Vagina (tissue), 2 donors: ENCODE measurements at places on chromosomes 13 and 19. TPM values are rescaled to one million over a fixed set of nuclear protein-coding genes. Genes with fewer than 3 reads are reported as not detected.

ZNF880 gene
- total RNA-seq, result 15.2 TPM

- DNase-seq, result no peak
These were observed 687.4 kb downstream of the DIAPH3 start for GRCh38 chr13:59476366-59476765.

ZIM2 gene
- 0.74 TPM for total RNA-seq

CASP14 gene
- 34.6 TPM for total RNA-seq

DNA sequence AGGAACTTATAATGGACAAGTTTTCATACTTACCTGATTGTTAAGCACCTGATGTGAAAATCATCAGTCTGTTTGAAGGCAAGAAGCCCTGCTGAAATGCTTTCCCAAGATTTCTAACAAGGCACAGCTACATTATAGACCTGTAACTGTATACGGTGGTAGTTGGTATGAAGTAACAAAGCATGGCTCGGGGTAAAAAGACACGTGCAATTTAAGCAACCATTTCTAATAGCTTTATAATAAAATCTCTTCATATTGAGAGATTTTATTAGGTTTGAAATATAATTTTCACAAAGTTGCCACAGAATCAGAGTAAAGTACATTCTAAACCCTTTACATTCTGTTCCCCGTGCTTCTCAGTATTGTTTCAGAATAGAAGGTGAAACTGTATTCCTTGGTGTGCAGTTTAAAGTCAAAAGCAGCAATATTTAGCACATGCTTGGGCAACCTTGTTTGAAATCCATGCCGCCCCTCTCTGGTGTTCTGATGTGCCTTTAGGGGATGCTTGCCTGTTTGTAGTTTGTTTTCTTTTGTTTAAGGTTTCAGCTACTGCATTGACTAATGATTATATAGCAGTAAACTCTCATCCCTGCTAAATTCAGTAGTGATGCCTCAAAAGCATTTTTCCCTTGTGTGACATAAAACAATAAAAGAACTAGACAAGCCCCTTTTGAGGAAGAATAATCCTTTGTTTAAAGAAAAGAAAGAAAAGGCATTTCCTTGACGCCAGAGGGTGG lies 125.2 kb upstream of the OBI1 start:
- no peak for DNase-seq

HSPB6 gene
- total RNA-seq, result 238 TPM

DNA sequence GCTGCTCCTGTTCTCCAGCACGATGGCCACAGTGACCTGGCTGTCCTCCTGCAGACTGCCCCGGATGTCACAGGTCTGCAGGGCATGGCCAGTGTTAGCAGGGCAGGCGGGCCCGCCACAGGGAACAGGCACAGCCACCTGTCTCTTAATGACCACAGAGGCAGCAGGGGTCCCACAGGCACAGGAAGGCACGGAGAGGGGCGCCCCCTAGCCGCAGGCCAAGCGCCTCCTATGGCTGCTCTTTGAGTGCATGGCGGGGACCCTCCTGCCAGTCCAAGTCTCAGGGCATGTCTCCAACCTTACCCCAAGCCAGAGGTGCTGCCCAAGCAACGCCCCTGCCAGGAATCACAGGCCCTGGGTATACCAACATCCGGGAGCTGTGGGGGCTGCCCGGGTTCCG lies 14.1 kb downstream of the IZUMO4 start:
- no peak for DNase-seq

ZNF699 gene
- 11.0 TPM for total RNA-seq

DNA sequence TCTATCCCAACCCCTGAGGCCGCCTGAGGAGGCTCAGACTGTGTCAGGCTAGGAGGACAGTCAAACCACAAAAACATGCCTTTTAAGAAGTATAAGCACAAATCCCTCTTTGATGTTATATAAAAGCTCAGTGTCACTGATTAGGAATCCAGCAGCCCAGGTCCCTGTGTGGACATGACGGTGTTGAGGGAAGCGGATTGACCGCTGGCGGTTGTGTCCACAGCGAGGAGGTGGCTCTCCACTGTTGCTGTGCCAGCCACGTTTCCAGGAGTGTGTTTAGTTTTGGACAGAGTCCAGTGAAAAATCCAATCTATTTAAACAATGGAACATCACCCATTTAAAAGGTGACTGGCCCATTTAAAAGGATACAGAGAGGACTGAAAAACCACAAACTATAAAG lies 7.5 kb upstream of the GJA3 start:
- DNase-seq, result no peak

GRCh38 chr13:83065108-83065507 lies 817.2 kb downstream of the SLITRK1 start:
- DNase-seq, result no peak

ZNF350 gene
- total RNA-seq, result 8.6 TPM

GPR12 gene
- total RNA-seq, result not detected

LGALS7B gene
- 760 TPM for total RNA-seq

DNA sequence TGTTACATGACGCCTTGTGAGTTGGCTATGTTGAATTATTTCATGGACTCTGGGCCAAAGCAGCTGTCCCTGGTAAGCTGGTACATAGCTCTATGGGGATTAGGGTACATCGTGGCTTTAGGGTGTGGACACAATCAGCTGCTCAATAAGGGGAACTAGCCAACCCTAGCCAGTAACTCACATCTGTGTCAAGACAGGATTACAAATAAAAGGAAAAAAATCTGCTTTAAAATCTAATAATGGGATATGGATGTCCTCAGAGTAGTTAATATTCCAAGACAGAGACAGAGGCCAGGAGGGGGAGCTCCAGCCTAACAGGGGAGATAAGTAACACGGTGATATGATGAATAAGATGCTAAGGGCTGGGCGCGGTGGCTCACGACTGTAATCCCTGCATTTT lies 21.1 kb upstream of the ZNF766 start:
- no peak for DNase-seq

ANGPTL8 gene
- total RNA-seq, result not detected

- no peak for DNase-seq
These were observed 60.6 kb downstream of the MBNL2 start for GRCh38 chr13:97282705-97283104.

DNA sequence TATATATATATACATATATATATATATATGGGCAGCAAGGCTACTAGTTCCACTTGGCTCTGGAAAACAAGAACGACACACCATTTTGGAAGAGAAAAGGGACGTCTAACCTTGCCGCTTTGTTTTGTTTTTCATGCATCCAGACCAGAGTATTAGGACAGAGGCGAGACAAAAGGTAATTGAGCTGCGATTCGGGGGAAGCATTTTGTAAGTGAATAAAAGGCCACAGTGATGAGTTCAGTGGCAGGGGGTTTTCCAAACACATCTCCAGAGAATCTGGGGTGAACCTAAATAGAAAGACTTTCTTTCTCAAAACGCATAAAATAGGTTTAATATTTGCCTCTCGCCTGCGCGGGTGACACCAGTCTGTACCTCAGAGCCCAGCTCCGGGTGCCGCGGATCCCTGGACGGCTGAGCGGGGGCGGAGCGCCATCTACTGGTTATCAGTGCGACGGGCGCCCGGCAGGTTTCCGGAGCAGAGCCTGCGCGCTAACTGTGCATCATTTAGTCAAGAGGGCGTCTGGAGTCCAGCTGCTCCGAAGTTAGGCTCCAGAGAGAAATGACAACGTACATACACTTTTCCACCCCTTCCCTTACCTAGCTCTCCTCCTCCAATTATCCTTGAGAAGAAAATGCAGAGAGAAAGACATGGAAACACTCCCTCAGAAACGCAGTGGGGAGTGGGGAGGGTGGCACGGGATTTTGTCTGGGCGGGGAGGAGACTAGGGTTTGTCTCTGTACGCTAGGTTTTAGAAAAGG lies 262.3 kb downstream of the TBC1D4 start:
- no peak for DNase-seq

- DNase-seq, result no peak
These were observed 25.0 kb upstream of the C1QTNF9B start for GRCh38 chr13:23922005-23922932.

DNA sequence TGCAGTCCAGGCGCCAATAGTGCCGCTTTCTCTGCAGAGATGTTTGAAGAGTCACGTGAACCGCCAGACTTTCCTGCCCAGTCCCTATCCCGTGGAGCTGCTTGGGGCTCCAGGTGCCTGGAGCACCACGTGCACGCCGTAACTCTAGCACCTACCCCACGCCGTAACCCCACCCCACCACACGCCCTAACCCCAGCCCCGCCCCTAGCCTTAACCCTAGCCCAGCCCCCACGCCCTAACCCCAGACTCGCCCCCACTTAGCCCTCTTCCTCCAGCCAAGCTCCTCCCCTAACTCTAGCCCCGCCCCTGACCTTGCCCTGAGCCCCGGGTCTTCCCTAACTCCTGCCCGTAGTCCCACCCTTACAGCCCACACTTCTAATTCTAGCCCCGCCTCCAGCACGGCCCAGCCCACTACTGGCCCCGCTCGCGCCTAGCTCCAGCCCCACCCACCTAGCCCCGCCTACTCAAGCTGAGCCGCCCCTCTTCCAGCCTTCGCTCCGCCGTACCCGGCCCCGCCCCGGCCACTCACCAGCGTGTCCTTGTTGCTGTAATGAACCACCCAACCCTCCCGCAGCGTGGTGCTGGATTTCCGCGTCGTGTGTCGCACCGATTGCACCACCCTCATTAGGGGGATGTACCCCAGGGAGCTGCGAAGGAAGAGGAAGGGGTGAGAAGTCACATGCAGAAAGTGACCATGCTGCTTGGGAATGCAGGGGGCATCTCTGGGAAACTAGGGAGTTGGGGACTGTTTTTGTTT lies 19.5 kb downstream of the PRKD2 start:
- DNase-seq, result no peak

KRTDAP gene
- total RNA-seq, result 687 TPM

GRCh38 chr19:18603255-18603957 lies 3.2 kb downstream of the CRLF1 start:
- no peak for DNase-seq

DNA sequence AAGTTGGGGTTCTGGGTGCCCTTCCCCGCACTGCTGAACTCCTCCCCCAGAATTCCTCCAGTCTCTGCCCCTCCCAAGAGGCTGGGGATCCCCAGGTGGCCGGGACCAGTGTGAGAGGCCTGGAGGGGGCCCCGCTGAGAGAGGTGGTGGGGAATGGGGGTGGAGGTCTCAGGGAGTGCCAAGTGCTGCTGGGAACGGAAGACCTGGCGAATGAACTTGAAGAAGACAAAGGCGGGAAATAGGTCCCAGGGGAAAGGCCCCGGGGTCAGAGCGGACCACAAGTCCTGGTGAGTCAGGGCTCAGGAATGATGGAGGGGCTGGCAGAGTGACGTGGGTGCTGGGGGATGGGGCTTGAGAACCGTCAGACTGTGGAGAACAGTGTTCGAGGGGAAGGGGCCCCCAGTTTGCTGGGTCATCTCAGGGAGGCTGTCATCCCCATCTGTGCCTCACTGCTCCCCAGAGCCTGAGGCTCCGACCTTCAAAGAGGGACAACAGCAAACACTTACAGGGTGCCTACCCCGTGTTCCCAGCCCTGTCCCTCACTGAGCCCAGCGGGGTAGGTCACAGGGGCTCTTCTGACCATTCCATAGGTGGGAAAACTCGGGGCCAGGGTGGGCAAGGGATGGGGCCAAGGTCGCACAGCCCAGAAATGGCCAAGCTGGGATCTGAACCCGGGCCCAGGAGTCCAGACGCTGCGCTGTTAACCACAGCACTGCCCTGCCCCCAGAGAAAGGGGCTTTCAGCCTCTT lies 16.0 kb upstream of the SEMA6B start:
- no peak for DNase-seq

GRCh38 chr13:113879494-113880360 lies 15.9 kb upstream of the GAS6 start:
- DNase-seq, result peak; percentile 67

ZNF17 gene
- 18.4 TPM for total RNA-seq

DNA sequence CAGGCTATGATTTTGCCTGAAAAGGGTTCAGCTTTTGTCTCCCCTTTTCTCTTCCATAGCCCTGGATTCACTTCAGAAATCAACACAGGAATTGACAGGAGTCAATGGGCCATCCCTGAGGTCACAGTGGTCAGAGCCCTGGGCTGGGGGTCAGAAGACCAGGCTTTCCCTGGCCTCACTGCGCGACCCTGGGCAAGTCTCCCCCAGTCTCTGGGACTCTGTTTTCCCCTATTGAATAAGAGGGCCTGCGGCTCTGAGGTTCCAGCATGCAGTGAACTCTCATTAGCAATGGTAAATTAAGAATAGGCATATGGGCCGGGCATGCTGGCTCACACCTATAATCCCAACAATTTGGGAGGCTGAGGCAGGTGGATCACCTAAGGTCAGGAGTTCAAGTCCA lies 30.7 kb upstream of the VSTM2B start:
- no peak for DNase-seq

LRRC4B gene
- 17.9 TPM for total RNA-seq

- no peak for DNase-seq
These were observed at the start of gene PDX1 for GRCh38 chr13:27919934-27920676. Gene PDX1 (plus strand): TSS chr13:27920000. CDS start chr13:27920139, 139 bp downstream.
